ENCODE measurements at places on chromosomes 5 and 9.

GRCh38 chr9:18114559-18115475 lies 359.1 kb upstream of the ADAMTSL1 start:
- no peak for DNase-seq

- no peak for DNase-seq
Measured at GRCh38 chr9:72274916-72275315, 90.1 kb downstream of the ZFAND5 start.

DNA sequence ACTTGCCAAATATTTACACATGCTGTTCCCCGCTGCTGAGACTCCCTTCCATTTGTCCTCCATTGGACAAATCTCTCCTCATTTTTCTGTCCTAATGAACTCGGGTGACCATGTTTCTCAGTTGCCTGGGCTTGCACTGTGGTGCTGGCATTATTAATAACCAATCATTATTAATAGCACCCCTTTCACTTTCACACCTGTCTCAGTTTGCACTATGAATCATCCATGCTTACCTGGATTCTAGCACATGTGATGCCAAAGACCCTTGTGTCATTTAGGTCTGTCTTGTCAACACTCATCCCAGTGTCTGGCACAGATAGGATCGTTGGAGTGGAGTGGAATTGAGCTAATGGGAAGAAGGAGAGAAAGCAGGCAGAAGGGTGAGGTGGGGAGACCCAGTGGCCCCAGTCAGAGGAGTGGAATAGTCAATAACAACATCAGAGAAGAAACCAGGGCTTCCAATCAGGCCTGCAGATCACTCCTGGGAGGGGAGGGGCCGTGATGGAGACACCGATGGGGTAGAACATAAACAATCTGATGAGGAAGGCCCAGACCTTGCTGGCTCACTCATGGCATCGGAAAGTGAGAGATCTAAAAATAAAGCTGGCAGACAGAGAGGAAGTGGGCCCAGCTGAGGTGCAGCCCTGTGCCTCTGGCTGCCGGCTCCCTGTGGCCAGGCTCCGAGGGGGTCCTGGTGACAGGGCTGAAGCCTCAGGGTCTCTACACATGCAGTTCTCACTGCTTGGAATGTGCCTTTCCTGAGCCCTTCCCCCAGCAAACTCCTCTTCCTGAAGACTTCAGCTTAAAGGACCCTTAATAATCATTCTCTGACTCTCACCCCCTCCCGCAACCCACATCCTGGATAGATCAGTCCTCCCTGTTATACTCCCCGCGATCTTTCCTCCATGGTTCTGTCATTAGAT lies 33.5 kb upstream of the CRB2 start:
- peak; percentile 39 for DNase-seq

- DNase-seq: no peak
Measured at GRCh38 chr9:127923771-127924170, 6.8 kb downstream of the PIP5KL1 start.
